ENCODE measurements at places on chromosomes 4 and X.

GRCh38 chrX:63503541-63503940 lies 152.4 kb upstream of the SPIN4 start:
- no peak for DNase-seq

- no peak for DNase-seq
Measured at GRCh38 chr4:3179126-3179706, 69.7 kb upstream of the MSANTD1 start.

- DNase-seq = no peak
Measured at GRCh38 chr4:48064349-48064748, 47.8 kb downstream of the NIPAL1 start.

DNA sequence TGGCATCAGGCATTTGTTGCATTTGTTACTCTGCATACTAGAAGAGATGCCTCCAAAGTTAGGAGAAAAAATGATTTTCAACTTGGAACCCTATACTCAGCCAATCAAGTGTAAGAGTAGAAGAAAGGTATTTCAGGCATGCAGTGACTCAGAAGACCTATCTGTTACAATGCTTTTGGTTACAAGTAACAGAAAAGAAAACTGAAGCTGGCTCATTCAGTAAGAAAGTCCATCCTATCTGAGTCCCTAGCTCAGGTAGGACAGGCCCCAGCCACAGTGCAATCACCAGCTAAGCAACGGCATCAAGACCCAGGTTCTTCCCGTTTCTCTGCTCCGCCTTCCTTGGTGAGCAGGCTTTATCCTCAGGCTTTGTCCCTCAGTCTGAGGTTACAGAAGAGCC lies 23.3 kb downstream of the MECP2 start:
- no peak for DNase-seq

GRCh38 chr4:182800216-182800515 lies 117.0 kb downstream of the DCTD start:
- DNase-seq = no peak

DNA sequence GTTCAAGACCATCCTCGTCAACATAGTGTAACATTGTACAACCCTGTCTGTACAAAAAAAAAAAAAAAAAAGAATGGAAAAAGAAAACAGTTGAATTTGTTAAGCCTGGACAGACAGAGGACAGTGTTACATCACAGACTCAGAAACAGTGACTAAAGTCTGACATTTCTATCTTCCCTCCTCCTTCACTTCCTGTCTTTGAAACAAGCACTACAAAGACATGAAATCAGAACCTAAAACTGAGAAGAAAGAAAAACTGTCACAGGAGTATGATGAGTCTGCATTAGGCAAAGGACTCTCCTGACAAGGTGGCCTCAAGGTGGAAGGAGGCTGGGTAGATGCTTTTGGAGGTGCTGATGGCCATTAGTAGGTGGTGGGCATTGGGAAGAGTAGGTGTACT lies 126.7 kb downstream of the RBM47 start:
- no peak for DNase-seq

GRCh38 chr4:150033081-150033480 lies 45.2 kb upstream of the DCLK2 start:
- DNase-seq = no peak

DNA sequence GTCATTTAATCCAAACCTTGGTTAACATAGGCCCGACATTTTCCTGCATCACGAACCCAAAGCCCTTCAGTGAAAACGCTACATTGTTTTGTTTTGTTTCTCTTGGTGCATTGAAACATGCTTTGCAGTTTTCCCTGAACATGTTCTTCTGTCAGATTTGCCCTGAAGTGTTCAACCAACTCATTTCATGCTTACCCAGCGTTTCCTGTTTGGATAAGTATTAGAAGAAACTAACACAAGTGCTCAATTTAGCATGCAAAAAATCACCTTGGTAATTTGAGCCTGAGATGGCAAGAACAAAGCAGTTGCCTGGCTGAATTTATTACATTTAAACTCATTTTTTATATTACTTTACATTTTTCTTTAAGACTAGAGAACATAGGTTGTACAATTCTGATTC lies 160.1 kb upstream of the VCX3A start:
- DNase-seq = no peak

DNA sequence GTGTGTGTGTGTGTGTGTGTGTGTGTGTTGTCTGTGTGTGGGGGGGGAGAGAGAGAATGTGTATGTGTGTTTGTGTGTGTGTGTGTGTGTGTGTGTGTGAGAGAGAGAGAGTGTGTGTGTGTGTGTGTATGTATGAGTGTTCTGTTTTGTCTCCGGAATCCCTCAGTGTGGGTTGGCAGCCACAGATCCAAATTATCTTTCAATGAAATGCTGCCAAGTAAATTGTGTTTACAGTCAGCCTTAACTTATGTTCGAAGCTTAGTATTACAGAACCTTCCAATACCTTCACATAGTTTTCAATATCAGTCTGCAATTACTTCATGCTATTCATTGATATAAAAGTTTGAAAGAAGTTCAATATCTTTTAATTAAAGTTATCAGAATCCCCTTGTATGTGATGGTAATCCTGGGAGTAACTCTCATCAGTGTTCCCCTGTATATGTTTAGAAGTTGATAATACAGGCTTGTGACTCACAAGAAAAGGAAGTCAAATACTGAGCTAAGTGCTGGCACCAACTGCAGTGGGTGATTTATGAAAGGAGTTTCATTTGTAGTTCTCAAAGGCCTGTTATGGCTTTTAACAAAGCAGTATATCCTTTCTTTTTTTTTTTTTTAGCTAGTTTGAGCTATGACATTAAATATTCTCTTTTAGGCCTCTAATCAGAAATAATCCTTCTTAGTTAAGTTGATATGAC lies 51.6 kb upstream of the HTR2C start:
- DNase-seq = no peak

DNA sequence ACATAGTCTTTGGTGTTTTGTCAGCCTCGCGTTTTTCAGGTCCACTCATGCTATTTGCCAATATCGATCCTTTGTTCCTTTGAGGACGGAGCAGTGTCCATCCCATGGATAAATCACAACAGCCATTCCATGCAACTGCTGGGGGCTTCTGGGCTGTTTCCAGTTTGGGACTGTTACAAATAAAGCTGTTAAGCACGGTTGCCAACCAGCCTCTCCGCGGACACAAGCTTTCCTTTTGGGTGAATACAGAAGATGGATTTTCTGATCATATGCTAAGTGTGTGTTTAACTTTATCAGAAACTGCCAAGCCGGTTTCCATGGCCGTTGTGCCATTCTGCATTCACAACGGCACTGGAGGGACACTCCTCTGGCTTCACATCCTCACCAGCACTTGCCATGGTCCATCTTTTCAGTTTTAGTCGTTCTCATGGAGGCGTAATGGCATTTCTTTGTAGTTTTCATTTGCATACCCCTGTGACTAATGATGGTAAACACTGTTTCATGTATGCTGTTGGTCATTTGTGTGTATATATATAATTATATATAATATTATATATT lies 67.8 kb downstream of the ABLIM2 start:
- DNase-seq = no peak

DNA sequence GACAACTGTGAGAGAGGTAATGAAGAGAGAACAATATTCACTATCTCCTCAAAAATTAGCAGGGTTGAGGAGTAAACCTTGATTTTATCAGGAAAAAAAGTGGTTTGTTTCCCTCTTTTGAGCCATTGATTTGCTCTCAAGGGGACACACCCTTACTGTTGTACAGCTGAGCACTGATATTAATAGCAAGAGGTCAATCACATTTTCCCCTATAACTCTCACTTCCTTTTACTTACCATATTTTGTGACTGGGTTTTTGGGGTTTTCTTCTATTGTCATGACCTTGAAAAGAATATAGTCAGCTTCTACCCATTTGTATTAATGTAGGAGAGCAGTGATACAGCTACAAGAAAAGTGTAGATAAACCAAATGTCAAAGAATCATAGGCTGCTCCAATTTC lies 70.2 kb upstream of the LONRF3 start:
- DNase-seq = no peak

DNA sequence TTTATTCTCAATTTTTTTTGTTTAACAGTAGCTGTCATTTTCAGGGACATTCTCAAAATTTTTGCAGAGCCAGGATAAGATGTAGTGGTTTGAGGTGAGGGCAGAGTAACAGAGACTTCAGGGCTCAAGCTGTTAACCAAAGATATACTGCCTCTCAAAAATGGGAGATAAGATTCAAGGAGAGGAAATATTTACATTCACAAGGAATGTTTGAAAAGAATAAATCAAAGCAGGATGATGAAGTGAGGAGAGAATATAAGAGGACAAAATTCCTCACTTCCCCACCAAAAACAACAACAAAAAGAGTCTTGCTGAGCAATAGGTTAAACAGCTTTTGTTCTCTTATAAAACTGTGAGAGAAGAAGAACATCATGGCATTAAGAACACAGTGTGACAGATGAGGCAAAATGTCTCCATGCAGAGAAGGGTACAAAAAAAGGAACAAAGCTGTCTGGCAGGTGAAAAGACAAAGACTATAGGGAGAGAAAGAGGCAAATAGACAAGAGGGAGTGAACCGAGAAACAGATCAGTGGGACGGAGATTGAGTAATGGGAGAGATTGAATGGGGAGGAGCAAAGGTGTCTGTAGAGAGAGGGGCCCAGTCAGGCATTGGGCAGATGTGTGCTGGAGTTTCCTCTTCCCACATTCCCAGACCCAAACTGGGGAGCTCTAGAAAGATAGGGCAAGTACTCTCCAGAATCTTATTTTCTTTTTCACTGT lies 106.1 kb upstream of the TMEM150C start:
- DNase-seq = no peak

GRCh38 chr4:168515222-168516011 lies 18.6 kb downstream of the PALLD start:
- no peak for DNase-seq

DNA sequence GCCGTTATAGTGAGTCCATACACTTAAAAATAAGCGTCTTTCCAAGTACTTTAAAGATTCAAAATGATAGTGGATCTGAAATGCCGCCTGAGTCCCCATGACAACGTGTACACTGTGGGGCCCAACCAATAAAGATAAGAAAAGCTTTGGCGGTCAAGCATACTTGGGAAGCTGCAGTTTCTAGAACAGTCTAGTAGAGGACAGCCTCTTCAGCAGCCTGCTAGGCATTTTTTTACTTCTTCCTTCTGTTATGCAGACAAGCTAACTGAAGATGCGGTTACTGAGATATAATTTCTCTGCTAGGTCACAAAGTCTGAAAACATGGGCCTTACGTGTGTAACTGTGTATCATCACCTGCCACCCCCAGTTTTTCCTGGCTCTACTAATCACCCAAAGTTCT lies 402 bp upstream of the UPRT start:
- DNase-seq = no peak

- DNase-seq = no peak
Measured at GRCh38 chrX:14729058-14729457, 143.8 kb downstream of the FANCB start.

DNA sequence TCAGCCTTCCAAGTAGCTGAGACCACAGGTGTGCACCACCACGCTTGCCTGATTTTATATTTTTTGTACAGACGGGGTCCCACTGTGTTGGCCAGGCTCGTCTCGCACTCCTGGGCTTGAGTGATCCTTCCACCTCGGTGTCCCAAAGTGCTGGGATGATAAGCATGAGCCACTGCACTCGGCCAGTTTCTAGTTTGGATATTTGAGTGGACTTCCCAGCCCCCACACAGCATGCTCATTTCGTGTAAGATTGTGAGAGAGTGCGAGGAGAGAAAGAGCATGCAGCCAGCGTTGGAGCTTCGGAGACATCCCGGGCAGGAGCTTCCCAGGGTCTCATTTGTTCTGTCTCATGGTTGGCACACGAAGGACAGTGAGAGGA lies 31.8 kb downstream of the ARSD start:
- DNase-seq = no peak

GRCh38 chr4:54879576-54879975 lies 221.8 kb downstream of the KIT start:
- DNase-seq = no peak

DNA sequence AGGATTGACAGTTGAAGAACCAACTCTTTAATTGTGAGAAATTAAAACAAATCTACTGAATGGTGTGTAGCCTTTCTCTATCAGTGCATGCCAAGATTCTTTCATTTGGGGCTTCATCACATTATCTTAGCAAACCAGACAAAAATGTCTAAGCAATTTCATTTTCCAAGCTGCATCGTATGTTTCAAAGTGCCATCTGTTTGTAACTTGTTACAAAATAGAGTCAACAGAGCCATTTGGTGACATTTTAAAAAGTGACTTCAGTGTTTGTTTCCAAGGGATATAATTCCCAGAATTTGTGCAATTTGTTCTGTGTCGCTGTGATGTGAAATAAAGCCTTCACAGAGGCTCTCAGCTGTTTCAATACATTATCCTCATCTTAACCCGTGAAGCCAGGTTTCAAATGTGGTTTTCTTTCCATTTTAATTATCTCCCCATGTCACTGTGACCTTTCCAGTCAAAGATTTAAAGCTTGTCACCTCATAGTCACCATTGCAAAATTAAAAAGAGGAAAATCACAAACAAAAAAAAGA lies 46.0 kb upstream of the C1QTNF7 start:
- DNase-seq = no peak

DNA sequence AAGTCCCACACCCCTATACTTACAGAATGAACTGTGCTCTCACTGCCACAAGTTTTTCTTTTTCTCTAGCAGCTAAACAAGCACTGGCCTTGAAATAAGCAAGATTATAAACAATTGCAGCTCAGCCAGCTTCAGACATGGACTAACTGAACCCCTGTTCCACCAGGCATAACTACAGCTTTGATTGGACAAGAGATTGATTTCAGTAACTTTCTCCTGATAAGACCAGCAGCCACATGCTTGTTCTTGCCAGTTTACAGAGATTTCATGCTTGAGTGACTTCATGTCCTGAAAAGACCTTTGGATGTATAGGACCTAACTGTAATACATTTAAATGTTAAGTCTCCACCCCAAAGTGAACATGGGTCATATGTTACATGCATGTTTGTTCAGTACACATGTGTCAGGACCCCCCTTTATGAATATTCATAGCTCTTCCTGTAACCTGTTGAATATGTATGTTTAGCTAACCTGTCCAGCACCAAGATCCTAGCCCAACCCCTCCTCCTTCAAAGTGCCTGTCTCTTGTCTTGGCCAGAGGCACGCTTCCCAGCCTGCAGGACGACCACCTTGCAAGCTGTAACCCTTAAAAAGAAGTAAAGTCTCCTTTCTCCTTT lies 27.9 kb downstream of the ZNF275 start:
- no peak for DNase-seq

GRCh38 chr4:173490256-173490655 lies 39.8 kb downstream of the HAND2 start:
- no peak for DNase-seq

- no peak for DNase-seq
Measured at GRCh38 chrX:2464677-2465166, 36.1 kb downstream of the DHRSX start.

DNA sequence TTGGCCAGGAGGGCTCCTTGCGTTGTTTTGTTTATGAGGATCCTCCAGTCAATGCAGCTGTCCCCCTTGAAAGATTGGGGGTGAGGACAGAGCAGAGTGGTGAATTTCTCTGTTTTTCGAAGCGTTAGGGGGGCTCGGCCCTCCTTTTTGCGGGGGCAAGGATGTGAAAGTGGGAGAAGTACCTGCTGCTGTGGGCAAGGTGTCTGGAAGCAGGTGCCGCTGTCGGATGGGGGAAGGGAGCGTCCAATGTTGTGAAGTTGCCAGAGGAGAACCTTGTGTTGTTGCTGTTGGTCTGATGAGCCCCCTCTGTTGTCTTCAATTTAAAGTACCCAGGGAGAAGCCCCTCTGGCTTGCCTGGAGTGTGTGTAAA lies 613 bp downstream of the GLRB start:
- DNase-seq = no peak

Measured in stimulated activated CD4-positive, alpha-beta T cell treated with anti-CD3 and anti-CD28 coated beads, Interleukin-2, amount 100 ng/mL, for 24 hours (primary cell).